ENCODE measurements at places on chromosomes 4 and X.

DNA sequence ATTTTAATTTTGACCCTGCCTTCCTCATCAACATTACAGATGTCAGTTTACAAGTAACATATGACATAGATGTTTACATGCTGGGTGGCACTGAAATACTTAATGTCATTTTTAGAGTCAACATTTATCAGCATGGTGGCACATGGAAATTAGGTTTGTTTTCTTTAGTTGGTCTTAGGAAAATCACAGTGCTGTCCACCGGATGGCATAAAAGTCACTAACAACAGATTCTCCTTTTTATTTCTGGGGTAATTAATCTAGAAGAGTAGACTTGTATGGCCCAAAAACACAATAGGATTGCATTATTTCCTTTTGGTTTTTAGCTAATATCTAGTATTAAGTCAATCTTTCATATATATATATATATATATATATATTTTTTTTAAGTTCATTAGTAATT is 88.6 kb upstream of the HHIP start:
- no peak for DNase-seq

GRCh38 chrX:1300449-1300848 is 31.8 kb downstream of the CSF2RA start:
- no peak for DNase-seq

DNA sequence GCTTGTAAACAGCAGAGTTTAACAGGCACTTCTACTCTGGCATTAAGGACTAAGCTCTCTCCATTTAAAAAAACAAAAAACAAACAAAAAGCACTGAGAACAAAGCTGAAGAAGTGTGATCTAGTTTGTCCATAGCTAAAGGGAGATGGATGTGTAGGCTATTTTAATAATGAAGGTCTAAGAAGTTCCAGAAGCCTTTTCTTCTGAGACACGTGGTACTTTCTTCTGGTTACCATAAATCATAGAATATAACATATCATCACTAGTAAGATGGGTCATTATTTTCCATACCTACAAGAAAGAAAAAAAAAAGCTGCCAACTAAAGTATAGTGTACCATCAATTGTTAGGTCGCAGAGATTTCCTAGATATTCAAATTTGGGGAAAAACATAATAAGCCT is 722 bp upstream of the NBDY start:
- no peak for DNase-seq

- no peak for DNase-seq
Measured at GRCh38 chrX:95703696-95704095, 980.9 kb upstream of the DIAPH2 start.

DNA sequence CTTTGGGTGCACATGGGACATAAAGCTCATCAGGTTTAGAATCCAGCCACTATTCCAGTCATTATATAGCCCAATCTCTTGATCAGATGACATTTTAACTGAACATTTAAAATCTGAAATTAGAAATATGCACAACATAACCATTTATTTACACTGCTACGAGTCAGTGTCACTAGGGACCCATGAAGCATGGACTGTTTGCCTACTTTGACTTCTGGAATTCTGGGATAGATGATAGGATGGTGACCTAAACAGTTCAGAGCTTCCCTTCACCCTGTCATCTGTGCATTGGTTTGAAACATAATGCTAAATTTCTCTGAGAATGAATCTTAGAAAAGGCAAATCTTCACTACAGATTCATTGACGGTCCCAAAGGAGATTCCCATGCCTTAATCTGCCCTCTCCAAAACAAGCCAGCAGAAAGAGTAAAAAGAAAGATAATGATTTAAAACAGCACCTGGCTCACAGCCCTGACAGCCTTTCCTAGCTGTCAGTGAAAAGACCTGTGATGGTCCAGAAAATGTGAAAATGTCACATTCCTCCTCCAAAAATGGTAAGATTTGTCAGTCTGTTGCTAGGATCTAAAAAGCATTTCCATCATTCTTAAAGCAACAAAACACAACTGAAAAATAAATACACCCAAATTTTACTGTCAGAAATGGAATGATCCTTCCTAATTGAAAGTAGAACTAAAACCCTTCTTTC is 18.9 kb upstream of the HERC3 start:
- no peak for DNase-seq

DNA sequence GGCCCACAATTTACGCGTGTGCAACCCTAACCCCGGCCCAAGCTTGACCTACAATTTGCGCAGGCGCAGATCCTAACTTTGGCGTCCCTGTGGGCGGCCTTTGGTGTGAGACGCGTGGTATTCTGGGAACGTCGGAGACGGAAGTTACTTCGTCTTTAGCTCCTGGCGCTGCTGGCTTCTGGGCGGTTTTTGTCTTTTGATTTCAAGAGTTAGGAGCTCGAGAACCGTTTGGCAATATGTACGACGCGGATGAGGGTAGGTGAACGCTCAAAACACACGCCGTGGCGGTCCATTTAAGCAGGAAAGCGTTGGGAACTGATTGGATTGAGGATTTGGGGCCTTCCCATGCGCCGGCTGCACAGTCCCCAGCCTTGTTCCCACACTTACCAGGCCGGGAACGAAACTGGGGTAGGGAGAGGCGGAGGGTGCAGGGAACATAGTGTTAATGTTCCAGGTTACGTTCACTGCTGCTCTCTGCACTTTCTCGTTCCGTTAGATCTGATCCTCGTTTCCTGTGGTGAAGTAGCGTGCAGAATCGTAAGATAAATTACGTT is at the start of gene POLR2B:
POLR2B (plus strand) TSS at position 147 of the 554 bp plus-strand sequence; CDS start at position 237, 90 bp downstream.
- DNase-seq: peak; percentile 72

- DNase-seq: no peak
Measured at GRCh38 chr4:73864961-73865360, 4.2 kb upstream of the CXCL1 start.

- DNase-seq: no peak
Measured at GRCh38 chr4:175784986-175785525, 27.0 kb downstream of the GPM6A start.

- no peak for DNase-seq
Measured at GRCh38 chr4:188680004-188680666, 540.9 kb downstream of the TRIML1 start.

- no peak for DNase-seq
Measured at GRCh38 chr4:37197899-37198298, 46.6 kb upstream of the NWD2 start.

GRCh38 chr4:128810871-128811570 is 1.5 kb downstream of the JADE1 start:
- DNase-seq: peak; percentile 80

GRCh38 chr4:73603271-73603710 is 16.9 kb downstream of the RASSF6 start:
- DNase-seq: no peak
